ENCODE measurements at places on chromosomes 11 and 22. TPM values are rescaled to one million over a fixed set of nuclear protein-coding genes. Genes with fewer than 3 reads are reported as not detected.

MRPL17 gene
- total RNA-seq: 54.1 TPM

DNAJB7 gene
- not detected for total RNA-seq

HBE1 gene
- total RNA-seq: not detected

PITPNB gene
- total RNA-seq: 96.0 TPM

PNPLA3 gene
- 0.08 TPM for total RNA-seq

MS4A12 gene
- not detected for total RNA-seq

DNA sequence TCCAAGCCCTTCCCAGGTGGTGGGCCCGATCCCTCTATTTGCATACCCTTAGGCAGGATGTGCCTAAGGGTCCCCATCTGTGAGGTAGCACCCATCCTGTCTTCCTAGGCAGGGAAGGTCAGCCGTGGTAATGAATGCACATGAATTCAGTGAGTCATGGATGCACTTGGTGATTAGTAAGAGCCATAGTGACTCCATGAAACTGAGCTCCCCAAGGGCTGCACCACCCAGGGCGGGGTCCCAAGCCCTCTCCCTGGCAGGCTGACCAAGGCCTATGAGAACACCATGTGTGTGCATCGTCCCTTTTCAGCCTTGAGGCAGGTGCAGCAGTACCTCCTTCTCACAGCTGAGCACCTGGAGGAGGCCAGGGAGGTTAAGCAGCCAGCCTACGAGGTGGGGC is 15.6 kb upstream of the SUSD2 start:
- no peak for DNase-seq

- DNase-seq: no peak
Observed at GRCh38 chr22:42967933-42968332, 47.0 kb downstream of the PACSIN2 start.

GRCh38 chr11:10934293-10934860 is 76.5 kb upstream of the ZBED5 start:
- no peak for DNase-seq

DNA sequence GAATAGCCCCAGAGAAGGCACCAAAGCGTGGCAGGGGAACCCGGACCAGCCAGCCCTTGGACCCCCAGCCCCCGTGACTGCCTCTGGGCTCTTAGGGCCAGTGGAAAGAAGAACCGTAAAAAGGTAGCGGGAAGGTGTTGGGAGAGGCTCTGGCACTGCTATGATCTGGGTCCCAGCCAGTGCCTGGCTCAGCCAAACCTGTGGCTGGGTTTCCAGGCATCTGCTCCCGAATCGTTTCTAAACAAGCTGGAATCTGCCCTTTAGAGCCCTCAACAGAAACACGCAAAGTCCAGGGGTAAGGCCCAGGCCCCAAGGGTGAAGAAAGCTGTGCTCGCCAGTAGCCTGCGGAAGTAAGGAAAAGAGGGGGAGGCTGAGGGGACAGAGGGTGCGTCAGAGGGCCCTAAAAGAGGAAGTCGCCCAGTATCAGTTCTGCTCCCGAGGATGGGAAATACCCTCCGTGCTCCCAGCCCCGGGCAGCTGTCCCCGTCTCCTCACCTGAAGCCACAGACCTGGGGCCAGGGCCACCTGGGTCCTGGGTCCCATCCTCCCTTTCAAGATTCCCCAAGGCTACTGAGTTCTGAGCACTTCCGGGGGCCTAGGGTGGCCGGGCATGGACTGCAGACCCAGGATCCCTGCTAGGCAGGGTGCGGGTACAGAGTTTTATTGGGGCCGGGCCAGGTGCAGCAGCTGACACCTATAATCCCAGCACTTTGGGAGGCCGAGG is 24.7 kb downstream of the IL10RA start:
- DNase-seq: no peak

DNA sequence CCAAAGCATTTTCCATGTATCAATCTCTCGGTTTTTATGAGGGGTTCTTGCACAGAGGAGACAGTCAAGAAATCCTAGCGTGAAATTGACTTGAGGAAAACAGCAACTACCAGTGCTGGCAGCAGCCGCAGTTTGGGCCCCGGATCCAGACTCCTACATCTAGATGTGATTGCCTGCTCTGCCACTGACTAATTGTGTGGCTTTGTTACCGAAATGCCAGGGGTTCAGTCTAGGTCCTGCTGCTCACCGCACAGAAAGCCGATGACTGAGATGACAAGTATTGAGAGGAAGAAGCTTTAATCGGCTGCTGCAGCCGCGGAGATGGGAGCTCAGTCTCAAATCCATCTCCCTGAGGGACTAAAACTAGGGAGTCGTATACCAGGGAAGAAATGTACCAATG is 8.2 kb upstream of the GLB1L3 start:
- no peak for DNase-seq

DNA sequence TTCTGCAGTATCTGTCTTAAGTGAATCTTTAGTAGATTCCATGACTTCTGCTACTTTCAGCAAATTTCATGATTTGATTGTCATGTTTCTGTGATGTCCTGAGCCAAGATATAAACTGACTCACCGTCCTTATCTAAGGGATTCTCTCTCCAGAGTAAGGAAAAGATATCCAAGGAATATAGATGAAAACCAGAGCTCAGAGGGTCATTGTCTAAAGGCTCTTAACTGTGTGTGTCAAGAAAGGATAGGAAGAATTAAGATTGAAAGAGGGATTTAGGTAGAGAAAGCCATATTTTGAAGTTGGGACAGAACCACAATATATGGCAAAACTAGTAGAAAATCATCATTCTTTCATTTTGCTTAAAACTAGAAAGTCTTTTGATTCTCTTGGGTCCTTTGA is 50.7 kb downstream of the PPME1 start:
- no peak for DNase-seq

DNA sequence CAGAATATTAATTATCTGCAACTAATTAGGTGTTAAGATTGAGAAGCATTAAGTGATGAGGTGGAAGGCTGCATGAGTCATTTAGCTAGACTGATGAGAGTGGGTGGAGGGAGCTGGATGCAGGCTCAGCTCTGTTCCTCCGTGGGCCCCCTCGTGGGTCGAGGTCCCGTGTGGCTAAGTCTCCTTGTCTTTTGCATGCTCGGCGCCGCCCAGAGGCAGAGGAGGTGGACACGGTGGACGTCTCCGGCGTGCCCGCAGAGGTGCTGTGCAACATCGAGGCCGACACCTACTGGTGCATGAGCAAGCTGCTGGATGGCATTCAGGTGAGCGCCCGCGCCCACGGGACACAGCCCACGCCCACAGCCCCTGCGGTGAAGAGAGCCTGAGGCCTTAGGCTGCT is 211.6 kb downstream of the TBC1D22A start:
- DNase-seq: no peak

- DNase-seq: no peak
Observed at GRCh38 chr11:94799726-94800125, 31.6 kb downstream of the AMOTL1 start.

- no peak for DNase-seq
Observed at GRCh38 chr11:110379261-110379660, 50.5 kb upstream of the FDX1 start.

Data from activated CD4-positive, alpha-beta memory T cell treated with anti-CD3 and anti-CD28 coated beads, Interleukin-2, amount 10 ng/mL, durations not matched to agents 7 days and 5 days (primary cell).